ENCODE measurements at places on chromosomes 7 and 10.

DNA sequence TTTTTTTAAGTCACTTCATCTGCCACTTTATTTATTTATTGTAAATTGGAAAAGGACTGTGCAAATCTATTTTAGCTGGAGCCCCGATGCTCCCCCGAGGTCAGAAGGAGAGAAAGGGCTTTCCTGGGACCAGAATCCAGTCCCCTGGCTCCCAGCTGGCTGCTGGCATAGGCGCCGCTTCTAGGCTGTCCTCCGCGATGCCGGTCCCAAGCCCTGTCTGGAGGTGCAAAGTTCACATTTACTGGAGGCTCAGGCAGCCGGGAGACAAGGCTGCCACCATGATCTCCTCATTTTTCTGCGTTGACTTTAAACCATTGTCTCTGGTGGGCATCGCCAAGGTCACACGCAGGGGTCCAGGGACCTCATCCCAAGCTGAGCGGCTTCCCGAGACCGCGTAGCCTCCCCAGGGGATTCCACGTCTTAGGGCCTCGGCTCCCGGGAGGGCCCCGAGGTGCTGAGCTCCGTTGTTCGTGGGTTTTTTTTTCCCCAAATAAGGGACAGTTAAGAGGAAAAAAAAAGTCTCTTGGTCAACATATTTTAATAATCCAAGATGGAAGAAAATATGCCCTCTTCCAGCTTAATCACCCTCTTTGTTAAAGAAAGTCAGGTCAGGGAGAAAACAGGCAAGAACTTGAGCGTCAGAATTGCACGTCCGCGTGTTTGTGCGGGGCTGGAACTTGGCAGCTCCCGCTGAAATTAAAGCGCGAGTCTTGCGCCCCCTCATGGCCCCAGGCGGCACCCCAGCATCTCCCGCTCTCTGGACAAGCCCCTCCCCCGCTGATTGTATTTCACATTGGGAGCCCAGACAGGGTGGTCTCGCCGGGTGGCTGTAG, 11.9 kb downstream of the RGR start:
- no peak for DNase-seq

DNA sequence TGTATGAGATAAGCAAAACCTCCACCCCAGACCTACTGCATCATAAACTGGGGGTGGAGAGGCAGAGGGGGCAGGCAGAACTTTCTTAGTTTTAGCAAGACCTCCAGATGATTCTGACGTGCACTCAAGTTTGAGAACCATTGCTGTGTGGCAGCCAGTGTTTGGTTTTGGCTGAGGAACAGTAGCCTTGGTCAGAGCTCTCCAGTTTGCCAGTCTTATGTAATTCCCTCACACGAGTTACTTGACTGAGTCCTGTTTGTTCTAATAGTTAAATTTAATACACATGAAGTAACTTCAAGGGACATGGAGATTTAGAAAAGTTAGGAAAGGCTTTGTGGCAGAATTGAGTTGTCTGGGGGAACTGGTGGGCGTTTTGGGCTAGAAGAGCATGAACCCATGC, 38.5 kb downstream of the GARS1 start:
- DNase-seq, result no peak

GRCh38 chr10:30285970-30286369, 63.1 kb downstream of the MTPAP start:
- no peak for DNase-seq

GRCh38 chr7:23299770-23300300, 696 bp downstream of the MALSU1 start:
- no peak for DNase-seq

DNA sequence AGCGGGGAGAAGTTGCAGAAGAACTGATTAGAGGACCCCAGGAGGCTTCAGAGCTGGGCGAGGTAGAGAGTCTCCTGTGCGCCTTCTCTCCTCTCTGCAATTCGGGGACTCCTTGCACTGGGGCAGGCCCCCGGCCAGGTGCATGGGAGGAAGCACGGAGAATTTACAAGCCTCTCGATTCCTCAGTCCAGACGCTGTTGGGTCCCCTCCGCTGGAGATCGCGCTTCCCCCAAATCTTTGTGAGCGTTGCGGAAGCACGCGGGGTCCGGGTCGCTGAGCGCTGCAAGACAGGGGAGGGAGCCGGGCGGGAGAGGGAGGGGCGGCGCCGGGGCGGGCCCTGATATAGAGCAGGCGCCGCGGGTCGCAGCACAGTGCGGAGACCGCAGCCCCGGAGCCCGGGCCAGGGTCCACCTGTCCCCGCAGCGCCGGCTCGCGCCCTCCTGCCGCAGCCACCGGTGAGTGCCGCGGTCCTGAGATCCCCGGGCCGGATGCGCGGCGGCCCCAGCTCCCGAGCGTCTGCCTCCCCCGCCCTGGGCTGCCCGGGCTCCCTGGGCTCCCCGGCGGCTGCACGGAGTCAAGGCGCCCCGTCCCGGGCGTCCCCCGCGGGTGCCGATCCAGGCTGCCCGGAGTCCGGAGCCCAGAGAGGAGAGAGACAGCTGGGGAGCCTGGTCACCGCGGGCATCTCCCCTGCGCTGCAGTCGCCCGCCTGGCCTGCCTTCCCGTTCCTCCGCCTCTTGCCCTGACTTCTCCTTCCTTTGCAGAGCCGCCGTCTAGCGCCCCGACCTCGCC, at the start of gene PLAU:
PLAU (plus strand) TSS at position 369 of the 789 bp plus-strand sequence. CDS start 424 bp downstream, outside the sequence.
- DNase-seq, result no peak

- no peak for DNase-seq
Observed at GRCh38 chr10:86728056-86728455, 28.4 kb upstream of the BMPR1A start.

DNA sequence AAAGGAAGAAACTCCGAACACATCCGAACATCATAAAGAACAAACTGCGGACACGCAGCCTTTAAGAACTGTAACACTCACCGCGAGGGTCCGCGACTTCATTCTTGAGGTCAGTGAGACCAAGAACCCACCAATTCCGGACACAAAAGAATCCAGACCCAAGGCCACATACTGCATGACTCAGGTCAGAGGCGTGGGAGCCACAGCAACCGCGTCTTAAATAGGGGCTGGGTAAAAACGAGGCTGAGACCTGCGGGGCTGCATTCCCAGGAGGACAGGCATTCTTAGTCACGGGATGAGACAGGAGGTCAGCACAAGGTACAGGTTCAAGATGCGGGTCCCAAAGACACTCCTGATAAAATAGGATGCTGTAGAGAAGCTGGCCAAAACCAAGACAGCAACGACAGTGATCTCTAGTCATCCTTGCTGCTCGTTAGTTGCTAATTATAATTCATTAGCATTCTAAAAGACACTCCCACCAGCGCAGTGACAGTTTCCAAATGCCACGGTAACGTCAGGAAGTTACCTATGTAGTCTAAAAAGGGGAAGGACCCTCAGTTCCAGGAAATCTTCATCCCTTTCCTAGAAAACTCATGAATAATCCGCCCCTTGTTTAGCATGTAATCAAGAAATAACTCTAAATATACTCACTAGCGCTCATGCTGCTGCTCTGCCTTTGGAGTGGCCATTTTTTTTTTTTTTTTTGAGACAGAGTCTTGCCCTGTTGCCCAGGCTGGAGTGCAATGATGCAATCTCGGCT, 19.3 kb downstream of the AP5Z1 start:
- no peak for DNase-seq

GRCh38 chr7:141864765-141865447, 23.6 kb upstream of the PRSS37 start:
- no peak for DNase-seq

Measured in Panc1 (cell line).